T-helper 22 cell (primary cell): ENCODE measurements at places on chromosomes 1 and 21.

DNA sequence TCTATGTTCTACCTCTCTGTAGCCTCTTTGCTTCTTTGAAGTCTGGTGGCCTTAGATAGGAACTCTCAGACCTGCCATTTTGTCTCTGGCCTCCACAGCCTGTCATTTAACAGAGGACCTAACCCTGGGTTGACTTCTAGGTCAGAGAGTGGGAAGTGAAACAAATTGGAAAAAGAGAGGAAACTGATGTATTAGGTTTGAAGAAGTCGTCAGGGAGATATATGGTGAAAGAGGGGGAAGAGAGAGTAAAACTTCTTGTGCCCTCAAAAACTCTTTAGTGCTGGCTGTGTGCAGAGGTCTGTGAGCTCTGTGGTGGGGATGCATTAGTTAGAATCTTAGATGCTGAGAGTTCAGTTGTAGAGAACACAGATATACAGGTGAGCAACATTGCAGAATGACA lies 30.2 kb upstream of the CD1D start:
- no peak for DNase-seq

- no peak for DNase-seq
Observed at GRCh38 chr1:110051262-110051648, 16.8 kb downstream of the STRIP1 start.

DNA sequence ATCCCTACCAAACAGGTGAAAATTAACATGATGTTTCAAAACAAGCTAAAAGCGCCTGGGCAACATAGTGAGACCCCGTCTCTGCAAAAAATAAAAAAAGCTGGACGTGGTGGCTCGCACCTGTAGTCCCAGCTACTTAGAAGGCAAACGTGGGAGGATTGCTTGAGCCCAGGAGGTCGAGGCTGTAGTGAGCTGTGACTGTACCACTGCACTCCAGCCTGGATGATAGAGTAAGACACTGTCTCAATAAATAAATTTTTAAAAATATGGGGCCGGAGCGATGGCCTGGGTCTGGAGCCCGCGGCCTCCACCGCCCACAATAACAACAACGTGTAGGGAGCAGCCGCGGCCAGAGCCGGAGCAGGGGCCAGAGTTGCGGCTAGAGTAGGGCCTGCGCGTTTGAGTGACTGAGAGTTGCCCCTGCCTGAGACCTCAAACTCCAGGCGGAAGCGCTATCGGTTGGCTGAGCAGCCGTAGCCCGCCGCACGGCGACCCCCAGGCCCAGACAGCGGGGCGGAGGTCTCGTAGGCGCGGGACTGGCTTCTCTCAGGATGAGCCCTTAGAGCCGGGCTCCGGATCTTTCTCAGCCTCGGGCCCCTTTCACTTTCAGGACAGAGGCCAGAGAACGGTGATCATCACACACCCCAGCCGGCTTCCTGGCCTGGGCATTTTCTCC lies 41.4 kb downstream of the ZMYM1 start:
- DNase-seq, result no peak

DNA sequence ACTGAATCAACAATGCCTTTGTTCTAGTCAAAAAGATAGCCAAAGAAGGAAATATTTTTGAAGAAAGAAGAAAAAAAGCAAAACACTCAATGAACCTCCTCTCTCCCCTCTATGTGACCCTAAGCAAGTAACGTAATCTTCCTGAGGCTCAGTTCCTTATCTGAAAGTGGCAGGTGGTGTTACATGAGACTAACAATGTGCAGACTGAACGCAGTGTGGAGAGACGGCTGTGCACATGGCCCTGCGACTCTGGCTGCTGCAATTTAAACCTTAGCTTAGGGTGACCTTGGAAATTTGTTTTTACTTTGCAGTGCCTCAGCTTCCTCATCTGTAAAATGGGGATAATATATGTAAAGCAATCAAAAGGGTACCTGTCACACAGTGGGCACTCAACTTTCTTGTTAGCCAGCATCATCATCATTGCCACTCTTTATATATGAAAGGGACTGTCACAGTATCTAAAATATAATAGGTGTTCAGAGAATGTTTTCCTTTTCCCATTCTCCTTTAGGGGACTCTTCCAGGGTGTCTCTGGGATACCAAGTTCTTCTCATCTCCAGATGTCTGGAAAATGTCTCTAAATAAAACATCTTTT lies 100.1 kb upstream of the JUN start:
- DNase-seq, result no peak

DNA sequence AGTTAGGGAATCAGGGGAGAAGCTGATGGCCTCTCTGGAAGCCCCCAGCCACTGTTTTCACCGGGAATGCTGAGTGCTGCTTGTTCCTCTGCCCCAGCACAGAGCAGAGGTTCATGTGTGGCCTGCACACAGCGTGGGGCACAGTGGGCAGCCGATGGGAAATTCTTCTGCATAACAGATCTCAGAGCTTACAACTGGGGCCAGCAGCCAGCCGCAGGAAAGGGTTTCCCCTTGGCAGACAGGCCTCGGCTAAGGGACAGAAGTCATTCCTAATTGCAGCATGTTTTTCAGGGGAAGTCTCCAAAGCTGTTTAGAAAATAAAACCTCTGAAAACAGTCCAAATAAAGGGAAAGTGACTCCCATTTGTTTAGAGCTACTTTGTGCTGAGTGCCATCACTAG lies 22.6 kb downstream of the HMGB4 start:
- no peak for DNase-seq

DNA sequence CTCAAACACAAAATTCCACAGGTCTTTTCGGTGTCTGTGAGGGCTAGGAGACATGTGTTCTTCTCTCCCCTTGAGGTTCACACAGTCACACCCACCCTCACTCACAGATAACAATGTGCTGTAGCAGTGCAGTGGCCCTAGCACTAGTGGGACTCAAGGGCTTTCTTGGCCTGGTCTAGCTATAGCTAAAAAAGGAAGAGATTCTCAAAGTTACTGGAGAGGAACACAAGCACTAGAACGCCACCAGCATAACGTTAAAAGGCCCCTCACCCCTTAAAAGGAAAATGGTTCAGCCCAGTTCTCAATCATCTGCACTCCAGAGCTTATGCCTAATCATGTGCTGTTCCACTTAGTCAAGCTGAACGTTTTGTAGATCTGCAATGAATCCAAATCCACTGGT lies 39.5 kb downstream of the RGS8 start:
- no peak for DNase-seq

GRCh38 chr1:89826594-89826993 lies 5.8 kb downstream of the LRRC8D start:
- DNase-seq, result no peak
